ENCODE measurements at places on chromosomes 16 and 17.

DNA sequence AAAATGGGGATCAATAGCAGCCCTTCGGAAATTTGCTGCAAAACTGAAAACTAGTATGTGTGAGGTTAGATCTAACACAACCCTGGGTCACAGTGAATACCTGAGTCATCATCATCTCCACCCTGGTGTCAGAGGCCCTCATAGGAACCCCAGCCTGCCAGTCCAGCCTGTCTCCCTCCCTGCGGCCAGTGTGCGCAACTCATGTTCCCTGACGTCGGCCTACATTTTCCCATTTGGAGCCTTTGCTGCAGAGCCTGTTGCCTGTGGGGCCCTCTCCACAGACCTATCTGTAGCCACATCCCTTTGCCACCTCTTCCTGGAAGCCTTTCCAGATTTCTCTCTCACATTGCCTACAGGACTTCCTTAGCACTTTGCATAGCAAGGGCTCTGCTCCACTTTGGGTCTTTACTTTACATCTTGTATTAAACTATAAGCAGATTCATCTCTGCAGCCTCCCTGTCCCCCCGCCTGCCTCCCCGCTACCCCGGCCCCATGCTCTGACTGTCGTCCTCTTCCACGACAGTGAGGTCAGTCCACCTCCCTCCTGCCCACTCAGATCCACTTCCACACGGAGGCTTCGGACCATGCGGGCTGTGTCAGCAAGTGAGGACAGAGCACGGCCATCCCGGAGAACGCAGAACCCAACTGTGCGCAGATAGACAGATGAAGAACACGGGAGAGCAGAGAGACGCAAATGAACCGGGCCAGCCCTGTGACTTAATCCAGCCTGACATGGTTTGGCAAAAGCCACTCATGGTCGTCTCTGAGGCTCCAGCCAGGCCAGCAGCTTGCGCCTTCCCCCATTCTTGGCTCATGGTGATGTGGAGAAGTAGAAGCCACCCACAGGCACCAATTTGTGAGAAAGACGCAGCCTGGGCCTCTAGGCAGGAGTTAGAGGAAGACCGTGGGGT, 31.0 kb downstream of the NGFR start:
- DNase-seq, result no peak

DNA sequence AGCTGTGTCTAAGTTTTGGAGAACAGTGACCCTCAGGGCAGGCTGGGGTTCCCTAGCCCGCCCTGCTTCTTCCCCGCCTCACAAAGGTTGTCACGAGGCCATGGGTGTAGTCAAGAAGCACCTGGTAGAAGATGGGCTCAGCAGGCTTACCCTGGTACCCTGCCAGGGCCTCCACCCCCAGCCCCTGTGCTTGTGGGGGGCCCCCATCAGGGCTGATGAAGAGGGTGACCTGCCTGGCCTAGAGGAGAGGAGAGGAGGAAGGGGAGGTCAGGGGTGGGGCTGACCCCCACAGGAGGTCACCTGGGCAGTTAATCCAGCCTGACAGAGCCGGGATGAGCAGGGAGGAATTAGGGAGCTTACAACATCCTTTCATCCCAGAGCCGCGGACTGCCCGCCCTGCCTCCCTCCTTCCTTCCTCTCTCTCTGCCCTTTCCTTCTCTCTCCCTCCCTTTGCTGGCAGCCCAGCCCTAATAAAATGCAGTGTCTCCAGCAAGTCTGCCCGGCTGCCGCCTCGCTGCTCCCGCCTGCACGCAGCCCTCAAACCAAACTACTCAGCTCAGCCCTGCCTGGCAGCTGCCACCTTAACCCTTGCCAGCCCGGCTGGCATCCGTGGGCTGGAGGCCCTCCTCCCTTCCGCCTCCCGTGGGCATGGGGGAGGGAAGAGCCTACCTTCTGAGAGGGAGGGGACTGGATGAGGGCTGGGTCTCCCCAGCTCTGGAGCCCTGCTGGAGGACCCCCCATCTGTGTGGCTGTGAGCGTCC, 7.2 kb downstream of the DLX3 start:
- no peak for DNase-seq

GRCh38 chr16:66409156-66409555, 17.9 kb upstream of the BEAN1 start:
- DNase-seq, result no peak

GRCh38 chr17:79622776-79623175, 11.9 kb upstream of the RBFOX3 start:
- DNase-seq, result no peak

GRCh38 chr17:46875849-46876352, 24.5 kb downstream of the WNT9B start:
- DNase-seq, result no peak

DNA sequence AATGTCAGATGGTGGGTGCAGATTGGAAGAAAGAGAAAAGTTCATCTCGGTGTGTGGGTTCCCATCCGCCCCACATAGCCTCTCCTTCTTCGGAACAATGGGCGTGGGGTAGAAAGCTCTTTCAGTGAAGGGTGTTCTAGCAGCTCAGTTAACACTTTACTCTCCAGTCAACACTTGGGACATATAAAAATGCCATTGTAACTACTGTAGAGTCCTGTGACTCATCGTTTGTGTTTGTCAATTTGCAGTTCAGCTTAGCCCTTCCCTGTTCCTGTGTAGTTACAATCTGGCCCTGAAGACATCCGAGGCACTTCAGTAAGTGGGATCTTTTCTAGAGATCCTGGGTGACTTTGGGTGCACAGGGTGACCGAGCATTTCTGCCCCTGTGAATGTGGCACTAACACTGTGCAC, 11.5 kb upstream of the CLEC18C start:
- DNase-seq, result no peak

DNA sequence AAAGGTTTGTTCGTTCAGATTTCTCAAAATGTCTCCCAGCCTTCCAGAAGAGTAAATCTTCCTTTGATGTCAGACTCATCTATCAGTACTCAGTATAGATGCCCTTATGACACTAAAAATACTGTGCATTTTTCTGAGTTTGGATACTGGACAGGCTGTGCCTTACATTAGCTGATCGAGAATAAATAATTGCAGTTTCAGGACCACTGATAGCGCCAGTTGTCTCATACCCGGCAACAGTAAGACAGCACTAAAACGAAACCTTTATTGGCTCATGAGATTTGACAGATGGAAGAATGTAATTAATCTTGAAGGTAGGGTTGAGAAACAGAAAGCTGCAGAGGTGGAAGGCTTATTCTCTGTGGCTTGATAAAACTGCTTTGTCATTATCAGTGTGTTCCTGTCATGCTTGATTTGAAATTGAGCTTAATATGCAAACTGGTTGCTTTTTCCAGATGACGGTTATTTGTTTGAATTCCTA, 1.2 kb downstream of the ATP6V0A1 start:
- peak; percentile 40 for DNase-seq

GRCh38 chr17:12896180-12896785, 107.0 kb downstream of the ARHGAP44 start:
- no peak for DNase-seq

DNA sequence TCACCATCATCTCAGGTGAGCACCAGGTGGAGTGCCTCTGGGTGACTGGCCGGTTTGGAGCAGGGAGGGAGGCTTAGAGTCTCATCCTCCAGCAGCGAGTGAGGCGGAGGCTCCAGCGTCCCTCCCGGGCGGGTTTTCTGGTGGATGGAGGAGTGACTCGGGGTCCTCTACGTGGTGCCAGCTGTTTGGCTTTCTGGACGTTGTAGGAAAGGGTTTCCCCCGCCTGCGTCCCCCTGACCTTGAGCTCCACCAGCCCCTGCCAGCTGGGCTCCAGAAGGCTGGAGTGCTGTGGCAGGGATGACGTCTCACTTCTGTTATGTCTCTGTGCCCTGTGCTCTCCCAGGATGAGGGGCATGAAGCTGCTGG, 522 bp downstream of the DNASE1 start:
- no peak for DNase-seq

DNA sequence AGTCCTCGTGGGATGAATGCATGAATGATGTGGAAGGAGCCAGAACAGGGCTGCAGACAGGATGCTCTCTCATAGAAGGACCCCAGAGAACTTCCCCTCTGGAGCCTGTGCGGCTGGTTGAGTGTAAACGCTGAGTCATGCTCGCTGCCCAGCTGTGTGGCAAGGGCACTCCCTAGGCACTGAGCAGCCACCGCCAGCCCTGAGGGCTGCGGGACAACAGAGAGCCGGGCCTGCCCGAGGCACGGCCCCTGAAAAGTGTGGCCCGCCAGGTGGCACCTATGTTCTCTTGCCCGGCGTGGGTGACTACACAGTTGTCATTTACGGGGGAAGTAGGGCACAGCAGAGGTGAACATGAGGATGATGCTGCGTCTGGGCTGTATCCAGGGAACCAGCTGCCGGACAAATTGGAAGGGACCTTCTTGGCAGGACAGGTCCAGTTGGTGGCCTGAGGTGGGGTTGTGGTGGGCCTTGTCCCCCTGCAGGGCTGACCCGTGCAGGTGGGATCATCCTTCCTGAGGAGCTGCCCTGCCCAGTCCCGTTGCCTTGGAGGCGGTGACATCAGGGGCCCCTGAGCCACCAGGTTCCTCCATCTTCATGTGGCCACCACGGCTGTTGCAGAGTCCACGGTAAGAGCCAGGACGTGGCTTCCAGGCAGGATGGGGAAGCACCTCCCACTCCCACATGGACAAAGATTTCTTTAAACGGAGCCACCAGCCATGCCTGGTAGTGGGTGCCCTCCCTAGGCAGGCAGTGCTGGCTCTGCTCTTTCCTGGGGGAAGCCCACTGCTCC, 94.8 kb upstream of the CBX4 start:
- peak; percentile 38 for DNase-seq

DNA sequence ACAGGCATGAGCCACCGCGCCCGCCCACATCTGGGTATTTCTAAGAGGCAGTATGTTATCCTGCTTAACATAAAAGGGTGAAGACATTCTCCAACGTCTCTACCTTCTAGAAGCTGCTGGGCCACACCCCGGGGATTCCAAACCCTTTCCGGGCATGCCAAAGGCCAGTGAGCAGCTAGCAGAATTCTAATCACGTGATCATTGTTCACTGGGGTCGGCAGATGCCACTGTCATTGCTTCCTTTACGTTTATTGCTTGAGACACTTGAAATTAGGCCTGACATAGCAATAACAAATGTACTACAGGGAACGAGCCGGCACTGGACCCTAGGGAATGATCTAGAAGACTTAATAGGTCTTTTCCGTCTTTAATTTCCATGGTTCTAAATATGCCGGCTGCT, 141.2 kb upstream of the ZFHX3 start:
- DNase-seq, result no peak

DNA sequence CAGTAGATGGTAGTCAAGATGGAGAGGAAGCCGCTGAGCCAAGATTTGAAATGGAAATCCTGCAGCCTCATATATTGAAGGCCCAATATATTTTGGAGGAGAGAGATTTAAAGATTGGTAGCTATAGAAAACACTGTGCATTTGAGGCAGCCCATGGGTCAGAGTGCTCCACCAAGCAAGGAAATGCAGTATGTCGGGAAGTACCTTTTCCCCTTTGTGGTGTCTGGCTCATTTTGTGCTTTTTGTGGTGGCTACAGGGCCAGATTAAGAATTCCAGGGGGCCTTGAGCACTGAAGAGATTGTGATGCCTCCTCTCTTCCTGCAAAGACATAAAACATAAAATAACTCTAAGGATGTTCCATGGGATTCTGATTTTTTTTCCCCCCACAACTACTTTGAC, 39.6 kb downstream of the CDRT15 start:
- DNase-seq, result peak; percentile 49

DNA sequence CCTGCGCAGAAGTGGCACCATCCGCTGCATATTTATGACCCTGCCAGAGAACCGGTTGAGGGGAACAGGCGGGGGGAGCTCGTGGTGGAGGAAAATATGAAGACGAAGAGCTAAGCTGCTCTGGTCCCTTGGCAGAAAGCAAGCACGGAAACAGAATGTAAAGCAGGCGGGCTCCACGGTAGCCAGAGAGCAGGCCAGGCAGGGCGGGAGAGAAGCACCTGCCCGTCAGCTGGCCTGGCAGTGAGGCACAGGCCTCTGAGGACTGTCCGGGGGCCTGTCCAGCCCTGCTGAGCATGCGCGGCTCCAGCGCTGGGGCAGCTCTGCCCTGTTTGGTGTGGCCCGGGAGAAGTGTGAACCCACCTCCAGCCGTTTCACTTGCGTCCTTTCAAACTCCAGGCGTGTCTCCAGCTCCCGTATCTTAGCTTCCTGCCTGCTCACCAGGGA, 46.7 kb downstream of the PIPOX start:
- DNase-seq, result no peak

GRCh38 chr17:68565661-68566441, 35.3 kb downstream of the FAM20A start:
- DNase-seq, result no peak

Measured in activated CD4-positive, alpha-beta T cell treated with anti-CD3 and anti-CD28 coated beads, Interleukin-2, amount 50 U/mL, for 16 hours (primary cell).